ENCODE measurements at places on chromosomes 7 and 10.

- no peak for DNase-seq
Measured at GRCh38 chr10:133411523-133412380, 12.7 kb downstream of the SPRN start.

DNA sequence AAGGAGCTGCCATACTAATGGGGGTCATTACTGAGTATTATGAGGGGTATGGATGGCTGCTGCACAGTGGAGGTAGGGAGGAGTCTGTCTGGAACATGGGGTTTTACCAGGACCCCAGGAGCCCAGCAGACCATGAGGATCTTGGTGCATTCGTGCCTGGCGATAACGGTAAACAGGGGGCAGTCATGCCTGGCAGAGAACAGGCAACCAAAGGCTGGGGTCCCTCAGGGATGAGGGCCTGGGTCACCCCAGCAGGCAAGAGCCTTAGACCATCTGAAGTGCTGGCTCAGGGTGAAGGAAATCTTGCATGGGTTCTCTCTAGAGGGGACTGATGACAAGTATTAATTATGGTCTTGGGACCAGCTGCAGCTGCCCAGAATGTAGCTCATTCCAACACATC, 46.1 kb downstream of the MYL10 start:
- DNase-seq, result no peak

- DNase-seq, result peak; percentile 30
Measured at GRCh38 chr7:130149281-130150139, 55.7 kb downstream of the TMEM209 start.

GRCh38 chr10:78896159-78896928, 172.4 kb upstream of the ZMIZ1 start:
- no peak for DNase-seq

All from CD4-positive, alpha-beta T cell treated with Interferon alpha-2 for 1 hour (primary cell).